ENCODE measurements at places on chromosomes 5 and 9.

GRCh38 chr5:151002250-151002649 is 18.1 kb upstream of the GPX3 start:
- no peak for DNase-seq

DNA sequence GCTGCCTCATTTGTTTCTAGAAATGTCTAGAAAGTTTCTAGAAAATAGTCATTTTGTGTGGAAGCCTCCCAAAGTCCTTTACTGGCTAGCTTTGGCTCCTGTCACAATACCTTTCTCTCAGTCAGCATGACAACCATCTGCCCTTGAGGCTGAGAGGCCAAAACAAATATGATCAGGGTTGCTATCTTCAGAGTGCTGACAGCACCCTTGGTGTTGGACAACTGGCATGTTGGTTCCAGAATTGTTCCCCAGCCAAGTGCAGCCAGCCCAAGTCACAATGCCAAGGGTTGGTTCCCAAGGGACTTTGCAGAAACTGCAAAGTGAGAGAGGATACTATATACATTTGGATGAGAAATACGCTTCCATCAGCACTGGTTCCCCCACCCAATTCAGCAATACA is 140.9 kb upstream of the GAS1 start:
- no peak for DNase-seq

- DNase-seq: no peak
Observed at GRCh38 chr5:94908889-94909480, 290.5 kb downstream of the SLF1 start.

DNA sequence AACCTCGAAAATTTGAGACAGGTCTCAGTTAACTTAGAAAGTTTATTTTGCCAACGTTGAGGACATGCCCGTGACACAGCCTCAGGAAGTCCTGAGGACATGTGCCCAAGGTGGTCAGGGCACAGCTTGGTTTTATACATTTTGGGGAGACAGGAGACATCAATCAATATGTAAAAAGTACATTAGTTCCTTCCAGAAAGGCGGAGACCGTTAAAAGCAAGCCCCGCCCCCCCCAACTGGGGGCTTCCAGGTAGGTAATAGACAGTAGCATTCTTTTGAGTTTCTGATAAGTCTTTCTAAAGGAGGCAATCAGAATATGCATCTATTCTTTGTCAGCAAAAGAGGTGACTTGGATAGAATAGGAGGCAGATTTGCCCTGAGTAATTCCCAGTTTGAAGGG is 599 bp upstream of the MOCS2 start:
- peak; percentile 28 for DNase-seq

DNA sequence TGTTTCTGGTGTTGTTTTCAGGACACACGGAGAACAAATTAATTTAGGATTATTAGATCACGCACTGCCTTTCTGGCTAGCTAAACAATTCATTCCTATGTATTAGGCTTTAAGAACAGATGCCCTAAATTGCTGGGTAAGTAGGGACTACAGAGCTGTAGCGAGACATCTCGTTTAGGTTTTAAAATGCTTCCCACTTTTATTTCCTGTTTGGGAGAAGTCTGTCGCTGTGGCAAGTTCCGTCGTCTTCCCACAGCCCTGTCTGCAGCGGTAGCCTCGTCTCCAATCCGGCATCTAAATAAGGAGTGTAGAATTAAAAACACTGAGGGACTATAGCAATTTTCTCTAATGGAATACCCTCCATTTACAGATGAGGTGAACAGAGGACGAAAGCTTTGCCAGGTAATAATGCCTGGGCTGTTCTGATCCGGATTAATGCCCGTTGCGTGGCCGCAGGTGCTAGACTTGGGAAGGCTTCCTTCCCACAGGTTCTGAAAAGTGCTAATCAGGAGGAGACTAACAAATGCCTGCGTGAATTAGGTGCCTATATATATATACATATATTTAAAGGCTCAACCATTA is 1.3 kb upstream of the TRIM36 start:
- no peak for DNase-seq

GRCh38 chr9:93662952-93663572 is 86.7 kb downstream of the PHF2 start:
- DNase-seq: no peak

DNA sequence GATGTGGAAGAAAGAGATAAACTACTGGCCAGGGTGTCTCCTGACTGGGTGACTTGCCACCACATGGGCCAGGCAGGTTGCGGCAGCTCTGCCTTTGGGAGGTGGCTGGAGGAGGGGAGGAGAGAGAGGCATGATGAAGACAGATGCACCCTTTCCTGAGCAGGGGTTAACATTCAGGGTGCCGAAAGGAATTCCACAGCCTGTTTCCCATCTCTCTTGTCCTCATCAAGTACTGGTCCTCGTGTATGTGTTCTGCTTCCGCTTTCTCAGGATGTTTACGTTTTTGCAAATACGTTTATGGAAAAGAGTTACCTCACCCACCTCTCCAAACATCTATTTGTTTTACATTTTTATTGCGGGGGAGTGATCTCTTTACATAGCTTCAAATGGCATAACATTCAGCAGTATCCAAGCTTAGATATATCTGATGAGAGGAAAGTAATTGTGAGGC is 73.4 kb downstream of the C9orf85 start:
- no peak for DNase-seq

DNA sequence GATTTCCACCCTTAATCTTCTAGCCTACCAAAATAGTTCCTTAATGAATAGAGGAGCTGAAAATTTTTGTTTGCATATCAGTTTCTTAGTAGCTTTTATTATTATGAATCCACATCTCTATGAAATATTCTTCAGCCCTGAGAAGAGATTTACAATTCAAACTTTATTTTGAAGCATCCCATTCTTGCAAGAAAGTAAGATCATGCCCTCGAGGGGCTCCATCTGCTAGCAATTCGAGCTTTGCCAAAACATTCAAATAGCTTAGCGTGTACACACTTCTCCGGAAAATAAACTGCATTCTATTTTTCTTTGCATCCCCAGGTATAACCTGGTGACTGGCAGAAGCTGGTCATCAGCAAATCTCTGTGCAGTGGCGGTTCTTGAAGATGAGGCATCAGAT is 370.7 kb downstream of the MTRR start:
- DNase-seq: no peak

DNA sequence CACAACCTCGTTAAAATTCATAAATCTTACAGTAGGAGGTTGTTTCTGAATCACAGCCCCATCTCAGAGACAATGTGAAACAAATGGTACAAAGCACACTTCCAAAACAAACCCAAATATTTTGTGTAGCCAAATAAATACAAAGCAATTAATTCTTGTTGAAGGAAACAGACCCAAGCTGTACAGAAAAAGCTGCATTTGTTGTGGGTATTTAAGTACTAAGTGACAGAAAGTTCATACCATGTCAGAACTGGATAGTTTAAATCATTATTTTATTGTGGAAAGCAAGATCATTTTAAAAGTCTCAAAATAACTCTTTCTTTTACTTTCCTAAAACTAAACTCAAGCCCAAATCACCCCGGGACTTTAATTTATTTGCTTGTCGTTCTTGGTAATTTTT is 570.7 kb downstream of the ELAVL2 start:
- DNase-seq: no peak

- no peak for DNase-seq
Observed at GRCh38 chr5:133801431-133801830, 167.0 kb downstream of the C5orf15 start.

GRCh38 chr5:25568989-25569625 is 924.3 kb upstream of the CDH10 start:
- no peak for DNase-seq

- no peak for DNase-seq
Observed at GRCh38 chr5:31807789-31808540, 169.0 kb downstream of the PDZD2 start.

- DNase-seq: no peak
Observed at GRCh38 chr5:2168601-2169429, 286.1 kb upstream of the IRX4 start.

DNA sequence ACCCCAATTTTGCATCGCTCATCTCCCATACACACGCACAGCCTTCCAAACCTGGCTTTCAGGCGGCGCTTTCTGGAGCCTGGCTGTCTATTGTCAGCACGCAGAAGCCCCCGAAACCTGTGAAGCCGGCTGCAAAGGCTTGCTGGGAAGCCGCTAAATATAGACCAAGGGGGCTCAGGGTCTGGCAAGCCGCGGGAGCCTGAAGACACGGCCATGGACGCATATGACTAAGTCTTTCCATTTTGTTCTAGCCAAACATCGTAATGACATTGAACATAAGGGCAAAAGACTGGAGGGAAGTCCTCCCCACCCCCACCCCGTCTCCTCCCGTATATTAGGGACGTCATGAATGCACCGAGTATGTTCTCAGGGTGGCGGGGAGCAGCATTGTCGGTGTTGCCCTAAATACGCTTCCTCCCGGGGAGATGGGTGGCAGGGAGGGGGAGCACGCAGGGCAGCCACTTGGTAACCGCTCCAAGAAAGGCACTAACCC is 1.1 kb downstream of the CTNND2 start:
- no peak for DNase-seq

DNA sequence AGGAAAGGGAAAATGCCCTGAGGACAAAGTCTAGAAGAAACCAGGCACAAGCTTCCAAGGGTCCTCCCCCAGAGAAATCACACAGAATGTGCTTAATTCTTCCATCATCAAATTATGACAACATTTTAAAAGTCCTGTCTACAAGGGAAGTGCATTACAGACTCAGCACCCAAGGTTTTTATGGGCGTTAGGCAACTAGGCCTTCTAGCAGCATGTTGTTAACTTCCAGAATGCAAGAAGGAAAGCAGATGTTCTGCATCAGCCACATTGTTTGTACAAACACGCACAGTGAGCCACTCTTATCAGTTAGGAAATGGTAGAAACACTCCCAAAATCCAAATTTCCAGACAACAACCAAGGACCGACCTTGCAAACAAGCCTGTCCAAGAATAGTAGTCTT is 26.5 kb downstream of the SMC5 start:
- DNase-seq: no peak

DNA sequence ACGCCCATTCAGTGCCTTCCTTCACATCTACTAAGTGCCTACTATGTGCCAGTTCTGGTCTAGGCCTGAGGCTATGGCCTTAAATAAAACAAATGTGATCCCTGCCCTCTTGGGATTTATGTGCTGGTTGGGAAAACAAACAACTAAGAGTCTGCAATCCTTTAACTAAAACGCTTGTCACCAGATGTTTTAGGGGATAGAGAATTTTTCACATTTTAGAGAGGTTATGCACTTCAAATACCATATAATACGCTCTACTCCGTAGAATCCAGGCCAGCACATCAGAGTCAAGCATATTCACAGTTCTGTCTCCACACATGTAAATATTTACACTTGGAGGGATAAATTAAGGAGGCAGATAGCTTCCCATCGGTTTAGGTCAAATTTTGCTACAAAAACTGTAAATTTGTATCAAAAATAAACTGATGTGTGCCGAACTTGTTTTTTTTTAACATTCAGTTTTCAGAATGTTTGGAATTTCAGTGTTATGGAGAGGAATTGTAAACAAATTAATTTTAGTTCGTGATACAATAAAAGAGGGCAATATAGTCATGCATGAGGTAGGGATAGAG is 22.0 kb upstream of the ADRA1B start:
- no peak for DNase-seq

DNA sequence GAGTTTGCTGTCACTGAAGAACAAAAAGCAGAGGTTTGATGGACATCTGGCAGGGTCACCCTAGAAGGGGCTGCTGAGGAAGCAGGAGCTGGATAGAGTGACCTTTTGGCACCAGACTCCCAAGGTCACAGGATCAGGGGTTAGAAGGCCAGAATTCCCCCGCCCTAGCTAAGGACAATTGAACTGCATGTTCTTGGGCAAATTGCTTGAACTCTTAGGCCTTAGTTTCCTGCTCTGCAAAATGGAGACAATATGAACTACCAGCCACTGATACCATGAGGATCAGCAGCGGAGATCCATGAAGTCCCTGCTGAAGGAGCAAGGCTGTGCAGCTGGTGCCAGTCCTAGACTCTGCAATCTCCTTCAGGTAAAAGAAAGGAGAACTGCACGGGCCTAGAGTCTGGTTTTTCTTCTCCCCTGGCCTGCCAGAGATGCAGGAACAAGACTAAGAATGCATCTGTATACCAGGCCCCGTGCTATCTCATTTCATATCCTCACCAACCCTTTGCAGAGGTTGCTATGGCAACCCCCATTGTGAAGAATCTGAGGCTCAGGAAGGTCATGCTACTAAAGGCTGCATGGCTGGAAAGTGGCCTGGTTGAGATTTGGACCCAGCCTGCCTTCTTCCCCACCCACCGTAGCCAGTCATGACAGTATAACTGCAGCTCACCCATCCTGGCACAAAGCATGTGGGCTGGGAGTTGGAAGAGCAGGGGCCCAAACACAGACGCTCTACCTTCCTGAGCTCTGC is 33.7 kb downstream of the CAMK2A start:
- no peak for DNase-seq

- DNase-seq: no peak
Observed at GRCh38 chr9:14926941-14927624, 16.9 kb upstream of the FREM1 start.

DNA sequence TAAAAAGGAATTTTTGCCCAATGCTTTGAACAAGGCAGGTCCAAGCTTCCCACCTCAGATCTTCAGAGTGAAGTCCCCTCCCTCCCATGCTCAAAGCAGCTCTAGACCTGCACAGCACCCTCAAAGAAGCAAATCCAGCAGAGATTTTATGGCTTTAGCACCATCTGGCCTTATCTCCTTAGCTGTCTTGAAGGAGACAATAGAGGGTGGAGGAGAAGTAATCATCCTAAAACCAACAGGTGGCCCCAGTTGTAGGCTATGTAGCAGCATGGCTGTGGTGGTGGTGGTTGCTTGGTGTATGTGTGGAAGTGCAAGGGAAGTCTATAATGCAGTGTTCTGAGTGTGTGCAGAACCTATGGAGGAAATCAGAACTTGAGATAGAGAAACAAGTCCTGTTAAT is 140.1 kb downstream of the GRIA1 start:
- DNase-seq: no peak

DNA sequence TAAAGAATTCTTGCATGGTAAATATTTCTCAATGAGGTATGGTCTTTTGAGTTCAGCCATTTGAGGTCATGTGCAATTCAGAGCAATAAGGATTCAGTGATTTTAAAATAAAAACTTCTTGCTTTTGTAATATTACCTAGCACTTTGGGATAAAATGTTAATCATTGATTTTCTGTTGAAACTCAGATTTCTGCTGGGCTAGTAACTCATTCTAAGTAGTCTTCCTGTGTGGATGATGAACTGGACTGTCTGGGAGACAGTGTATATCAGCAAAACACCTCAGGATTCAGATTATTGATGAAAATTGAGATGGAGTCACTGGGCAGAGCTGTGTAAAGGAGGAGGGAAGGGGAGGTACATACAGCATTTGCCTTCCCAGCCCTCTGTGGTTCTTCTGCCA is 10.8 kb upstream of the PSAT1 start:
- DNase-seq: no peak
